ENCODE measurements at places on chromosomes 4 and X.

DNA sequence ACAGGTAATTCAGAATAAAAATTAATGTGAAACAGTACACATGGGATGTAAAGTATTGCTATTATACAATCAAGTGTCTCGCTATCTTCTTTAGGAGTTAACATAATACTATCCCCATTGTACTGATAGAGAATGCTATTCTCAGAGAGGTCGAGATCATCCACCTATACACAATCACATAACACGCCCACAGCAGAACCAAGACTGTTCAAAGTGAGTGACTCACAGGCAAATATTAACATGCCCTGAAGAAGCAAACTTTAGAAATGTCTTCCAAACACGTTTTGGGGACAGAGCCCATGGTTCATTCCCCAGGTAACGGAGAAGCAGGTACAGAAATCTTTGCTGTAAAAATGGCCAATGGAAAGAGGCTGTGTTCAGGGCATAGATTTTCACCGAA lies 50.1 kb upstream of the PHKA2 start:
- no peak for DNase-seq

- DNase-seq = no peak
Measured at GRCh38 chrX:79325263-79325958, 41.7 kb downstream of the ITM2A start.

- no peak for DNase-seq
Measured at GRCh38 chrX:130075777-130076176, 34.5 kb downstream of the ELF4 start.

DNA sequence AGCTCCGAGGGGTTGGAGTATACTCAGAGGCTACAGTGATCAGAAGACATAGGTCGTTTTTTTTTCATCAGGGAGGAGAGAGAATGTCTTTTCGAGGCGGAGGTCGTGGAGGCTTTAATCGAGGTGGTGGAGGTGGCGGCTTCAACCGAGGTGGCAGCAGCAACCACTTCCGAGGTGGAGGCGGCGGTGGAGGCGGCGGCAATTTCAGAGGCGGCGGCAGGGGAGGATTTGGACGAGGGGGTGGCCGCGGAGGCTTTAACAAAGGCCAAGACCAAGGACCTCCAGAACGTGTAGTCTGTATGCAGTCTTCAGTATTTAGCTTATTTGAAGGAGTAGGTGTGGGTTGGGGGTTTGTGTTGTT lies 500 bp downstream of the GAR1 start:
- DNase-seq = no peak

GRCh38 chr4:126448086-126448845 lies 1133.5 kb downstream of the FAT4 start:
- DNase-seq = no peak

DNA sequence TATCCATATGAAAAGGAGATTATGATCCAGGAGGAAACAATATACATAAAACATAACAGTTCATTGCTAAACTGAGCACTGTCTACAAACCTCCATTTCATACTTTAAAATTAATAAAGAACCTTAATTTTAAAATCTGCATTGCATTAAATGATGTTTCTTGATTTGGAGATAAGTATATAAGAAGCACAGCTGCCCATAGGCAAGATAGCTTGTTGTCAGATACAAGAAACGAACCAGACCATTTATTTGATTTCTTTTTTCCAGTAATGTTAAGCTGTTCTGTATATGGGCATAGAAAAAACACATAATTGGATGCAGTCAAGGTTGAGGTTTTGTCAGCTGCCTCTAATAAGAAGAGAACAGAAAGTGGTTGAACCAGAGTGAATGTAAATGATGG lies 6.4 kb downstream of the GUF1 start:
- no peak for DNase-seq

DNA sequence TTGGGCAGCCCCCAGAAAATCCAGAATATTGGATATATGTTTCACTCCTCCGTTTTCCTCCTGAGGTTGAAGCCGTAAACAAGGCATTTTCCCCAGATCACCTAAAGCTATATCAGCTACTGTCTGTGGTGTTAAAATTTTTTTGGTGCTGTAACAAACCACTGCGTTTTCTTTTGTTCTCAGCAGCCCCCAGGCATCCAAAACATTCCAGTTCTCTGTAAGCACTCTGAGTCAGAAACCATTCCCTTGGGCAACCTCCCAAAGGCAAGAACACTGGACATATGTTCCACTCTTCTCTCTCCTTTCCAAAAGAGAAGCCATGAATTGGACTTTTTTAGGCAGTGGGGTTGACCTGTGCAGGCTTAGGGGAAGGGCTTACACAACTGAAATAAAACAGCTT lies 310.9 kb downstream of the MID1IP1 start:
- no peak for DNase-seq

DNA sequence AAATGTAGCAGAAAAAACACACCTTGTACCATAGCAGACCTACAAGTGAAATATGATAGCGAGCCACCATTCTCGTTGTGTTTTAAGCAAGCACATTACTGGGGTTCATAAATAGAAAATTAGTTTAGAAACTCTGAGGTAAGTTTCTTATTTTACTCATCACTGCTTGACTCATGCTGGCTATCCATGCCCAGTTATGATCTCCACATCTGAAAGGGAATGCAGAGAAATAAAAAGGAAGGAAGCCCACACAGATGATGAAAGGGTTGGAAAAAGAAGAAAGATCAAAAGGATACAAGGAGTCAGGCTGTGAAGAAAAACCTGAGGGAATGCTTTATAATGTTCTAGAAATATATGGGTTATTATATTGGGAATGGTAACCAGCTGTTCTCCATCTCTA lies 54.5 kb downstream of the CAMK2D start:
- no peak for DNase-seq

DNA sequence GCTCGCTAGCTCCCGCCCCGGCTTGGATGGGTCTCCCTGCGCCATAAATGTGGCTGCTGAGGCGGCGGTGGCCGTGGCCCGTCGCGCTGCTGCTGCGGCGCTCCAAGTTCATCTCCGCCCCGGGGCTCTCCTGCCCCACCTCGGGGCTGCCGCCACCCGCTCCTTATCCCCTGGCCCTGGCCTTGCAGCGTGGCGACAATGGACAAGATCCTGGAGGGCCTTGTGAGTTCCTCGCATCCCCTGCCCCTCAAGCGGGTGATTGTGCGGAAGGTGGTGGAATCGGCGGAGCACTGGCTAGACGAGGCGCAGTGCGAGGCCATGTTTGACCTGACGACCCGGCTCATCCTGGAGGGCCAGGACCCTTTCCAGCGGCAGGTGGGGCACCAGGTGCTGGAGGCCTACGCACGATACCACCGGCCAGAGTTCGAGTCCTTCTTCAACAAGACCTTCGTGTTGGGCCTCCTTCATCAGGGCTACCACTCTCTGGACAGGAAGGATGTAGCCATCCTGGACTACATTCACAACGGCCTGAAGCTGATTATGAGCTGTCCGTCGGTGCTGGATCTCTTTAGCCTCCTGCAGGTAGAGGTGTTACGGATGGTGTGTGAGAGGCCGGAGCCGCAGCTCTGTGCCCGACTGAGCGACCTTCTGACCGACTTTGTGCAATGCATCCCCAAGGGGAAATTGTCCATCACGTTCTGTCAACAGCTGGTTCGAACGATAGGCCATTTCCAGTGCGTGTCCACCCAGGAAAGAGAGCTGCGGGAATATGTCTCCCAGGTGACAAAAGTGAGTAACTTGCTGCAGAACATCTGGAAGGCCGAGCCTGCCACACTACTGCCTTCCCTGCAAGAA lies 763 bp downstream of the USP38 start:
- DNase-seq = no peak

DNA sequence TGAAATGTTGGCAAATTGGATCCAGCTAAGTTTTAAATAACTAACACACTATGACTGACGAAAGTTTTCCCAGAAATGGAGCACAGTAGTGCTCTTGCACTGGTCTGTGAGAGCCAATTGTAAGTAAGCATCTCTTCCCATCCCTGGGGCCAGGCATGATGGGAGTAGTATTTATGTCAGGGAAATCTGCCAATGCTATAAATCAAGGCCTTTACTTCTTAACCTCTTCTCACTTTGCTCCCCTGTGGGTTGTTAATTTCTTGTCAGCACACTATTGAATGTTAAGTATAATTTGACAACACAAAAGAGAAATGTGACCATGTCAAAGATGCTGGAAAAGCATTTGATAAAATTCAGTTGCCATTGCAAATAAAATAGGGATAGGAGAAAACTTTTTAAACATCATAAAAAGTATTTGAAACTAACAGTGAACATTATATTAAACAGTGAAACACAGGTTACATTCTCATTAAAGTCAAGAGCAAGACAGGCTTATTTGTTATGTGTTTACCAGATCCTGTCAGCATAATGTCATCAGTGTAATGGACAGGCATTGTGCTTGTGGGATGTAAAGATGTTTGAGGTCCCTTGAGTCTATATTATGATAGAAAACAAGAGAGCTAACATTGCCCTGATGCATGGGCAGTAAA lies 5.0 kb downstream of the F8A1 start:
- DNase-seq = no peak

DNA sequence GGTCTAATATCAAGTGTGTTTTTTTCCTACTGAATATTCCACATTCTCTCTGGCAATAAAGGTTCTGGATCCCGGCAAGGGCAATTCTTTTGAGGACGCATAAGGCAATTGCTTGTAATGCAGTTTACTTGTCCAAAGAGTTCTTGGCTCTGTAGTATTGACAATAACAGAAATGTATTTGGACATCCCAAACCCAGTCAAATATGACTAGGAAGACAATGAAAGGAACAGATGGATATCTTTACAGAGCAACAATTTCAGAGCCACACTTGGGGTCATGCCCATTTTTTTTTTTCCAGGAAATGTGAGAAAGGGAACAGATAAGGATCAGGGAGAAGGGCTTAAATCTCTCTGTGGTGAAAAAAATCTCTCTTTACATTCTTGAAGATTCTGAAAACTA lies 12.2 kb downstream of the GK2 start:
- DNase-seq = no peak

DNA sequence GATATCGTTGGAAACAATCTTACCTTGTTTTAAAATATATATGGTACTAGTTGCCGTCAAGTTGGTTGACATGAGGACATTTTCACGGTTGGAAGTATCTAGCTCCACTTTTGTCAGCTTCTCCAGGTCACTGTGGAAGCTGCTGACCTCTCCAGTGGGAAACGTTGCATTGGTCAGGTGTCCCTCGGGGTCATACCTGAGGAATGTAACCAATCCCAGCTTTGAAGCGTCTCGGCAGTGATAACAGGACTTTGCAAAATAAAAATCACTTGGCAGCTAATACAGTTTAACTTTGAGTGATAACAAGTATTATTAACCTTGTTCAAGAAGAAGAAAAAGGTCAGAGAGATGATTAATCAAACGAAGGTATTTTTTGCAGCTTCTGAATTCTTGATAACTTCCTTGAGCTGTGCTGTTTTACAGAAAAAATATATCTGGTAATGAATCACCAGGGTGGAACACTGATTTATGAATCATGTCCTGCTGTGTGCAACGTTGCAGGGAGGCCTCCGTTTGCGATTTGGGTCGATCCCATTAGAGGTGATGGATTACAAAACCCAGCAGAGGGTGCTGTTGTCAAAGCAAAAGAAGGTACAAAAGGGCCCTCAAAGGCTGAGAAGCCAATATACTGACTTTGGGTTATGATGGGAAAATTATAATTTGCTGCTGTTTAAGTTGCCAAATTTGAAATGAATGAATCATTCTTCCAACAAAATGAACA lies 60.1 kb downstream of the SH2D1A start:
- DNase-seq = no peak

- no peak for DNase-seq
Measured at GRCh38 chrX:11398139-11398538, 104.9 kb downstream of the AMELX start.

- no peak for DNase-seq
Measured at GRCh38 chrX:27399146-27399456, 64.0 kb downstream of the PPP4R3C start.

GRCh38 chr4:143586080-143586479 lies 72.6 kb downstream of the SMARCA5 start:
- no peak for DNase-seq

DNA sequence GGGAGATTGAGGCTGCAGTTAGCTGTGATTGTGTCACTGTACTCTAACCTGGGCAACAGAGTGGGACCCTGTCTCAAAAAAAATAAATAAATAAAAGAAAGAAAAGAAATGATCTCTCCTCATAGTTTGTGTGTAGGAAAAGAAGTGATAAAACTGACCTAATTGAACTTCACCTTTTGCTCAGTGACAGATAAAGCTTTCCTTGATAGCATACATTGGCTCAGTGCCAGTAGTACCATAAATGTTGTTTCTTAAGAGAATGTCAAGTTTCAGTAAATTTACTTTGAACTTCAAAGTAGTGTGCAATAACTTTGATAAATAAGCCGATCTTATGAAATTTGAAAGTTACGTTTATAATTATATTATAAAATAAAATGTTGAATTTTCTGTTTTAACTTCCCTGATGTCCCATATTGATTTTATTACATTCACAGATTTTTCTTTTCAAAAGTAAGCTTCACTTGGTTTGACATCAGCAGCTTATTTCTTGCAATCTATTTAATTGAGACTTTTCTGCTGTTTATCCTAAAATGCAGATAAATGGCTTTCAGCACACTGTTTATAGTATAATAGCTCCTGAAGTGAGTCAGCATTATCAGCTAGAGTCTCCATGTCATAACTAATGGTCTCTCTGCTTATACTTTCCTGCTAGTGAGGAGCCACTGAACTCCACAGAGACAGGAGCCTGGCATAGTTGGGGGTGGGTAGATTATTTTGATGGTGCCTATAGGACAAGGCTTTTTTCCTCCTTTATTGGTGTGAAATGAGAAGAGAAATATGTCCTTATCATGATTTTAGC lies 330.1 kb downstream of the BMPR1B start:
- no peak for DNase-seq

DNA sequence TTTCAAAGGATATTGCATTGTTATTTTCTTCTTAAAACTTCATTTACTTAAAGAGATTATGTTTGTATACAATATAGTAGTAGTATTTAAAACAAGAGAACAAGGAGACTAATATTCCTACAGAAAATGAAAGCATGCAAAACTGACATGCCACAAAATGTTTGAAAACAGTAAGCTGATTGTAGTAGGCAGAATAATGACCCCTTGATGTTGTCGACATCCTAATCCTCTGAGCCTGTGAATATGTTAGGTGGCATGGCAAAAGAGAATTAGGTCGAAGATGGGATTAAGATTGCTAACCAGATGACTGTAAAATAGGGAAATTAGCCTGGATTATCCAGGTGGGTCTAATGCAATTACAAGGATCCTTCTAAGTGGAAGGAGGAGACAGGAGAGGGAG lies 522.2 kb upstream of the NR3C2 start:
- DNase-seq = no peak

- no peak for DNase-seq
Measured at GRCh38 chr4:14916554-14917297, 85.6 kb upstream of the CPEB2 start.

DNA sequence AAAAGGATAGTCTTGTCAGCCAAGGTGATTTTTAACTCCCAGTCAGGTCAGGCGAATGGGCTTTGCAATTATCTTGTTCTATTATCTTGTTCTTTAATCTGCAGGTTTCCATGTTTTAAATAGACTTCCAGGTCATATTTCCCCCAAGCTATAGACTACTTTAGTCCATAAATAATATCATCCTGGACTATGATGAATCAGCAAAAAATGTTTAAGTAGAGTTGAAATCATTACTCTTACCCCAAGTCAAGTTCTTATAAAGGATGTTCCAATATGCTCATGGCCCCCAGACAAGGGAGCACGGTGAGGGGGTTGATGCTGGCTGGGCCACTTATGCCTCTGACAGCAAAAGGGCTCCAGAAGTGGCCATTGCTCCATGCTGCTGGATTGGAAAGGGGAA lies 75.1 kb downstream of the SLC2A9 start:
- no peak for DNase-seq

All from GF-D8 (cell line).